BE2C (cell line): ENCODE measurements at places on chromosomes 3 and 15.

- DNase-seq, result no peak
Observed at GRCh38 chr15:95459273-95459672, 871.2 kb upstream of the NR2F2 start.

DNA sequence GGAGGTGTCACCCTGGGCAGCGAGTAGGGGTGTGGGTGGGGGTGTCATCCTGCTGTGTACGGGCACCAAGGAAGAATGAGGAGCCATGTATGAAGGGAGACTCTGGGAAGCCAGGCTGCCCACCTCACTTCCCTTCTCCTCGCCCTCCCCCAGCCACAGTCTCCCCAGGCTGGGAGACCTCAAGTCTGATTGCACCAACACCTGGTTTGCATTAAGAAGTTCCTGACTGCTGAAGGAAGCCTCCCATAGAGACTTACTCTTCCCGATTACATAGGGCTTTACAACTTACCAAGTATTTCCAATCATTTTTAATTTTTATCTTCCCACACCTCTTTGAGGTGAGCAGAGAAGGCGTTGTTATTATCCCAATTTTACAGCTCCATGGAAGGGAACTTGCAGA, 29.5 kb upstream of the SMAD3 start:
- DNase-seq, result no peak

DNA sequence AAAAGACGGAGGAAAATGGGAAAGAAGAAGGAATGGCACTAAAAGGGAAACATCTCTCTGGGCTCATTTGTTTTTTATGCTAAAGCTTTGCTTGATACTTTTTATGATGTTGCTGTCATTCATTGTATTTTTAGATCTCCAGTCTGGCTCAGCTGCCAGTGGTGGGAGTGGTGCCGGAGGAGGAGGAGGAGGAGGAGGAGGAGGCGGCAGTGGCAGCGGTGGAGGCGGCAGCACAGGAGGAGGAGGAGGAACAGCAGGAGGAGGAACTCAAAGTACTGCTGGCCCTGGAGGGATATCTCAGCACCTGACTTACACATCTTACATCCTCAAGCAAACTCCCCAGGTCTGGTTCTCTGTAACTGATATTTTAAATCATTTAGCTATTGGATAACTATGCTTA, 49.6 kb downstream of the MAP6D1 start:
- no peak for DNase-seq

GRCh38 chr15:25790000-25790660, 73.0 kb downstream of the ATP10A start:
- DNase-seq, result no peak
